ENCODE measurements at places on chromosomes 1 and 21. TPM values are rescaled to one million over a fixed set of nuclear protein-coding genes. Genes with fewer than 3 reads are reported as not detected.

The TTC22 gene
- total RNA-seq, result 2.3 TPM

GRCh38 chr1:12275370-12275769 is 45.5 kb downstream of the VPS13D start:
- DNase-seq, result no peak

The KIAA0040 gene
- total RNA-seq, result 45.6 TPM

The KCTD3 gene
- total RNA-seq, result 5.5 TPM

DNA sequence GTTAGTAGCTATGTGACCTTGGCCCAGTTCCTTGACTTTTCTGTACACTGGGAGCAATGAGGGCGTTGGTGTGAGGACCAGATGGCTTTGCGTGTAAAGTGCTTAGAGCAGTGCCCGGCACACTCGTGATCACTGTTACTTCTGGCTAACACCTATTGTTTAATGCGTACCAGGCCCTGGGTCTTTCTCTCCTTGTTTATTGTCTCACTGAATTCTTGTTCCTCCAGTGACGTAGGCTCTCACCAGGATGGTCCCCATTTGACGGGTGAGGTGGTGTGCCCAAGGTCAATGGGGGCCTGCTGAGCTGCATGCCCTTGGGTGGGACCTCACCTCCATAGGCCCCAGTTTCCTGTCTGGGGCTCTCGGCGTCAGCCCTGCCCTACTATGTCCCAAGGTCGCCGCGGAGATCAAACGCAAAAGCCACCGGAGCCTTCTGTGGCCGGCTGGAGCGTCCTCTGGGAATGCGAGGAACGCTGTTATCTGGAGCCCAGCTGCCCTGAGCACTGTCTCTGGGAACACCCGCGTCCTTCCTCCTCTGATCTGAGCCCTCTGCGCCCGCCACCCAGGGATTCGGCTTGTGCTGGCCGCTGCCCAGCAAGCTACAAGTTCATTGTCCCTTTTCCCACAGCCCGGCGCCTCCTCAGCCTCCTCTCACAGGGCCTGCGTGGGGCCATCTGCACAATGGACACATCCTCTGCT is 28.9 kb downstream of the ALPL start:
- no peak for DNase-seq
